ENCODE measurements at places on chromosomes 4 and X. TPM values are rescaled to one million over a fixed set of nuclear protein-coding genes. Genes with fewer than 3 reads are reported as not detected.

Gene SERPINA7
- not detected for total RNA-seq

Gene DDX3X
- total RNA-seq: 172 TPM

GRCh38 chrX:115650449-115650848, 89.5 kb downstream of the PLS3 start:
- no peak for DNase-seq

- DNase-seq: peak; percentile 4
Observed at GRCh38 chr4:95129821-95130311, 372.1 kb downstream of the BMPR1B start.

- DNase-seq: no peak
Observed at GRCh38 chr4:7652451-7652881, 217.7 kb upstream of the PSAPL1 start.

DNA sequence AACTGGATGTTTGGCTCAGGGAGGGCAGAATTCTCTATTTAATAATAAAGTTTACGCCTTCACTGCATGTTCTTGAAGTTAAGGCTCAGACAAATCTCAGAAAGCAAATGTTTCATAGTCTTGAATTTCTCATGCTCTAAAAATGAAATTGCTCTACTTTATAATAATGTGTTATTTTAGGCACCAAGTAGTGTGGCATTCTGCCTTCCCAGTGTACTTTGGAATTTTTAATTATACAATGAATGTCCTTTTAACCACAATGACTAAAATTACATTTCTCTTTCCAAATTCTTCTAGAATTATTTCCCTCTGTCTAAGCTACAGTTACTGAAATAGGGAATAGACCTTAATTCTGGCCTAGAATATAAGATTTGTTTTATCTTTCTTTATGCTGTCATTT, 97.9 kb upstream of the PDE5A start:
- DNase-seq: no peak

Gene MAGEA8
- total RNA-seq: not detected

GRCh38 chrX:77779695-77780094, 6.3 kb downstream of the ATRX start:
- DNase-seq: no peak

GRCh38 chr4:19366916-19367315, 884.8 kb upstream of the SLIT2 start:
- no peak for DNase-seq

DNA sequence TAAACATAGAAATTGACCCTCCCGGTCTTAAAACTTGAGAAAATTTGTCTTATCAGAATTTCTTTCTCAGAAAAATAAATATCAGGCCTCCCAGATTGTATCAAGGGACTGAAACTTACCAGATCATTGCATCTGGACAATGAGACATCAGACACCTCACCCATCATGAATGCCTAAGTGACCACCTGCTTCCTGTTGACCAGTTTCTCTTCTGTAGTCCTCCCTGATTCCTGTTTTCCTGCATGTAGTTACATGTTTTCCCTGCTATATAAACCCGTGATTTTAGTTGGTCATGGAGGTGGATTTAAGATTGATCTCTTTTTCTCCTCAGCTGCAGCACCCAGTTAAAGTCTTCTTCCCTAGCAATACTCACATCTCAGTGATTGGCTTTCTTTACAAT, 548.1 kb downstream of the PPP4R3C start:
- DNase-seq: no peak

Gene PLS3
- 2.2 TPM for total RNA-seq

GRCh38 chr4:100306018-100306417, 115.8 kb upstream of the DDIT4L start:
- no peak for DNase-seq

Data from activated CD8-positive, alpha-beta T cell treated with anti-CD3 and anti-CD28 coated beads for 36 hours (primary cell).